A549 (cell line): ENCODE measurements at places on chromosomes 6 and 20.

GRCh38 chr6:160378218-160378617, 30.0 kb downstream of the SLC22A3 start:
- no peak for DNase-seq

GRCh38 chr6:11766589-11767450, 11.8 kb downstream of the ADTRP start:
- peak; percentile 87 for DNase-seq

DNA sequence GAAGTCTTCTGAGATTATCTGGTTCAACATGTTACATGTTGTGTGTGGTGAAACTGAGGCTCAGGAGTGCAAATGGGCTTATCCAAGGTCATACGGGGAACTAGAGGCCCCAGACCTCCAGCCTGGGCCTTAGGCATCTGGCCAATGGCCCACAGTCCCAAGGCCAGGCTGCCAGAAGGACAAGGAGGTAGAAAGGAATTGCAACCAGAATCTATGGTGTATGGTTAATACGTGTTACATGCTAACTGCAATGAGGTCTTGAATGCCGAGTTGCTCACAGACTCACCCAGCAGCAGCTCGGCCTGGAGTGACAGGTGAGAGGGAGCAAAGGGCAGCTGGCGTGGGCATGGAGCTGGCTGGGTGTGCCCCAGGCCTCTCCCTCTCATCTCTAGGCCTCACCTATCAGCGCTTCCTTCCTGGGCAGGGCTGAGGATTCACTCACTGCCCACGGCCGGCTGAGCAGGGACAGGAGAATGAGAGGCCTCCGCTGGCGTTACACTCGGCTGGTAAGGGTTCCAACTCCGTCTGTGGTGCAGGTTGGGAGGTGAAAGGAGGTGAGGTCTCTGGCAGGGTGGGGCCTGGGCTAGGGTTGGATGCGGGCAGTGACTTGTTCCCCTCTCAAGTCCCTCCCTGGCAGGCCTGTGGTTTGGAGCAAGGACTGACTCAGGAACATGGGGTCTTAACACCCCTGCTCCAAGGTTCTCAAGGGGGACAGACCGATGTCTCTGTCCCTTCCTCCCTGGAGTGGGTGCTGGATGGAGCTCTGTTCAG, at the start of gene TLDC2:
TLDC2 (plus strand) TSS at position 437 of the 771 bp plus-strand sequence; CDS start at position 474, 37 bp downstream.
- DNase-seq: no peak

DNA sequence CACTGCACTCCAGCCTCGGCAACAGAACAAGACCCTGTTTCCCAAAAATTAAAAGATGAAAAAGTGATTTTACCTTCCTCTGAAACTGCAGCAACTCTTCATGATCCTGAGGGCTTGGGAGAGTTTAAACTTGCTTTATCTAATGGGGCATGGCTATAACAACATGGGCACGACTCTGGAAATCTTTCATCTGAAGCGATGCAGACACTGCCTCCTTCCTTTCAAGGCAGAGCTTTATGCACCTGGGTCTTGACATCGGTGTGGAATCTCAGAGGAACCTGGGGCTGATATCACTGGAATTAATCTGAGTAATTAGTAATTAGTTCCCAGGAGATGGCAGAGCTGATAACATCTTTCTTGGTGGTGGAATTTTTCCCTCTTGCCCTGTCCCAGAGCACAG, 52.1 kb downstream of the EDN3 start:
- DNase-seq: no peak

- no peak for DNase-seq
Observed at GRCh38 chr6:151285122-151285521, 45.4 kb downstream of the AKAP12 start.

- no peak for DNase-seq
Observed at GRCh38 chr20:43302936-43303335, 113.2 kb upstream of the PTPRT start.

DNA sequence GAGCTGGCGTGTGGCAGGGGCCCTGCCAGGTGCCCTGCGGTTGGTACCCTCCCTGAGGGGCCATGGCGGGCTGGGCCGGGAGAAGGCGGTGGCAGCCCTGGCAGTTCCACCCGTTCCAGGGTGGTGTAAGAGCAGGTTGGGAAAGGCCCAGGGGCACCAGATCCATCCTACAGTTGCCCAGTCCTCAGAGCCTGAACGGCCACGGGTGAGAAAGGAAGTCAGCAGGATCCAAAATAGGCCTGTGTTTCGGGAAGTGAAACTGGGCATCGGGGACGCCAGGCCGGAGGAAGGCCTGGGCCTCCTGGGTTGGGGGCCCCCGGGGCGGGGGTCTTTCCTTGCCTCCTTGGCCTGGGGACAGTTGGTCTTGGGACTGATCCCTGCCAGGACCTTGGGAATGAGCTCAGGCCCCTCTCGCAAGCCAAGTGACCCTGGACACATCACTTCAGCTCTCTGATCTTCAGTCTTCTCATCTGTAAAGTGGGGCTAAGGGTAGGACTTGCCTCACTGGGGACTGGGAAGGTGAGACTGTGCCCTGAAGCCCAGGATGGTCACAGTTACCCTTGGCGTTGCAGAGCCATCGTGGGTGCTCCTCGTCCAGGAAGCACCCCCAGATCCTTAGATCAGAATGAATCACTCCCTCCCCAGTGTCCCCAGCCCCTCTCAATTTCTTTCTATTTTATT, 18.1 kb upstream of the NOL4L start:
- DNase-seq: no peak

DNA sequence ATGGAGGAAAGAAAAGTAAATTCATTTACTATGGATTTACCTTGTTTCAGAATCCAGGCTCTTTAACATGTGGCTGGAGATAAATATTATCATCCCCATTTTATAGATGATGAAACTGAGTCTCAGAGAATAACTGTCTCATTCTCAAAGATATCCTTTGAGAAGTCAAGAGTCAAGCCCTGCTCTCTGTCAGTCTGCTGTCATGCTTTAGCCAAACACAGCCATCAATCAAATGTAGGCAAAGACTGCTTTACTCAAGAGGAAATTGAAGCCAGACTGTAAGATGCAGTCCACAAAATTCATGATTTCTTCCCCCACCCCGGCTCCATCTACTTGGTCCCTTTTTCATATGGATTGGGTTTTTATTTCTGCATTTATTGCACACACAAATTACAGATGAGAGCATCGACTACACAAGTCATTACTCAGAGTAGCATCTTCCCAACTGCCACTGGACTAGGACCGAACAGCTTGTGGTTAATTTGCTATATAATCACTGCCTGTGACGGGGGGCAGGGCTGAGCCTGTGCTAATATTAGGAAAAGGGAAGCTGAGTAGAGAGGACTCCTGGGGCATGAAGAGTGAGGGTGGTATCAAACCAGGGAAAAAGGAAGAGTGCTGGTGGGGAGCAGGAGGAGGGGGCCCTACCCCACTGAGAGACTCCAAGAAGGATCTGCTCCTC, 102.7 kb upstream of the TOP1 start:
- no peak for DNase-seq

DNA sequence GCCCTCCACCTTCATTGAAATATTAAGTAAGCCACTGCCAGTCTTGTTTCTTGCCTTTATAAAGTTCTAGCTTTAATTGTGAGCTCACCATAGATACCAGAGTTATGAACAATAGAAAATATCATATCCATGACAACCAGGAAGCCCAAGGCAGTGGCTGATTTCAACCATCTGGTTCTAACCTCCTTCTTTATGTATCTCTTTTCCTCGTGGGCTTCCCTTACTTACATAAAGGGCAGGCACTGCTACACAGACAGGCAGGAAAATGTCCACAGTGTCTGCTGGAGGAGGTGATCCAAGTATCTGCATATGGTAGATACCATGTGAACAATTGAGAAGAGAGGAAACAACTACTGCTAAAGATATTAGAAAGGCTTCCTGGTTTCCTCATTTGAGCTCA, 65.2 kb upstream of the PRND start:
- no peak for DNase-seq

- DNase-seq: no peak
Observed at GRCh38 chr20:5822569-5822968, 72.4 kb downstream of the SHLD1 start.

- DNase-seq: no peak
Observed at GRCh38 chr6:166430269-166430668, 47.5 kb upstream of the MPC1 start.

DNA sequence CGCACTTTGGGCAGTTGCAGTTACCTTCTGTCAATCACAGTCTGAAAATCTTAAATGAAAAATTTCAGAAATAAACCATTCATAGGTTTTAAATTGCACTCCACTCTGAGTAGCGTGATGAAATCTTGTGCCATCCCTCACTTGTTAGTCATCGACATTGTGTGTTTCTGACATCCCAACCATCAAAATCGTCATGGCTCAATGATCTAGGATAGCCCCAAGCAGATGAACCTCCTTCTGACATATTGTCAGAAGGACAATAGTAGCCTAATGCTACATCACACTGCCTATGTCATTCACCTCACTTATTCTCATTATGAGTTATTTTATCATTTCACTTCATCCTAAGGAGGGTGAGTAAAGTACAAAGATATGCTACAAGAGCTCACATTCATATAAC, 284.8 kb downstream of the PTPRK start:
- DNase-seq: no peak

GRCh38 chr6:6707143-6707542, 118.6 kb downstream of the LY86 start:
- DNase-seq: no peak

DNA sequence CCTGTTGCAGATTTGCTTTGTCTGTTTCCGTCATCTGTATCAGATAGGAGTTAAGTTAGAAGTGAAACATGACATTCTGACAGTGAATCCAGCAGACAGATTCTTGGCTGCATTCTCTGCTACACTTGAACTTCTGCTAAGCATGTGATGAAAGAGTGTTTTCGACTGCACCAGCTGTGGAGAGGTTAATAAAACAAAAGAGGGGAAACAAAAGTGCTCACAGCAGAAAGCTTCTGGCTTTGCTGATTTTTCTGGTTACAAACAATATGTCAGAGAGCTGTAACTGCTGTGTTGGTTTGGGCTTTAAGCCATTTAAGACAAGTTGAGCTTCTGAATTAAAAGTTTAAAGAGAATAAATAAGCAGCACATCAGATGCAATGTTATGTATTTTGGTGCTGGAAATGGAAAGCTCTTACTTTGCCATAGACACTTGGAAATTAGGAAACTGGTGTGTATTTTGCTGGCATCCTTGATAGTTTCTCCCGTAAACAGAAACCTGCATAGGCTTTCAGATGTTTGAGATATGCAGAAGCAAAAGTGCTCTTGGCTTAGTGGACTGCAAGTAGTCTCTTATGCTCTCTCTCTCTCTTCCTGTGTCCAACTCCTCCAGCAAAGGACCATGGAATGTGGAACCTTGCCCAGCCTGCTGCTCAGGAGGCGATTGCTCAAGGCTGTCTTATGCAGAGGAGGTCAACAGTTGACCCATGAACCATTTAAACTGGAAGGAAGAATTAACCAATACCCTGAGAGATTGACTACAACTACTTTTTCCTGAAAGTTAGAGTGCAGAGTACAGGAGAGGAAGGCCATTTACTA, 104.9 kb downstream of the RPS12 start:
- no peak for DNase-seq

DNA sequence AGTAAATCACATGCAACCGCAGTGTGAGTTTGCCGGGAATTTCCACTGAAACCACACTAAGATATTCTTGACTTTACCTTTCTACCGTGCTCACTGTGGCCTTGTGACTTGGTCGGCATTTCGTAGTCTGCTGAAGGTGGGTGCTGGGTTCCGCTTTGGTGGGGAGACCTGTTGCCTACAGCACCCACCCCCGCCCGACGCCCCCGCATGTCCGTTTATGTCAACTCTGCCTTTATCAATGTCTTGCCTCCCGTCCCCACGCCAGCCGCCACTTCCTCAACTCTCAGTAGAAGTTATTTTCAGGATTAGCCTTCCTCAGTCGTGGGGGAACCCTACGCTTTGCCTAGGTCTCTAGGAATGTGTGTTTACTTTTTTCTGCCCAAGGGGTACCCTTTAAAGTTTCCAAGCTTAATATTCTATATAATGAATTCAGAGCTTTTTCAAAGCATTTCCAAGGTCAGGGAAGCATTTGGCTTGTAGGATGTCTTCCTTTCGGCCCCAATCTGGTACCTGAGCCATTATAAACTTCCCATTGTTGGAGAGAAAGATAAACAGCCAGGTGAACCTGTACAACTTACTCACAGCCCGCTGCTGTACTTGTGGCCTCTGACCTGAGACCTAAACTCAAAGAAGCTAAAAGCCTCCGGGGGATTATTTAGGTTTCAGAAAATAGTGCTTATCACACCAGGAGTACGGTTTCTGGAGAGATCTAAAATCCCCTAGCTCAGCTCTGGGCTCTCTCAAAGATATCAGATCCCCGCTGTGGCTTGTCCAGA, 54.2 kb downstream of the TBC1D7 start:
- DNase-seq: no peak

DNA sequence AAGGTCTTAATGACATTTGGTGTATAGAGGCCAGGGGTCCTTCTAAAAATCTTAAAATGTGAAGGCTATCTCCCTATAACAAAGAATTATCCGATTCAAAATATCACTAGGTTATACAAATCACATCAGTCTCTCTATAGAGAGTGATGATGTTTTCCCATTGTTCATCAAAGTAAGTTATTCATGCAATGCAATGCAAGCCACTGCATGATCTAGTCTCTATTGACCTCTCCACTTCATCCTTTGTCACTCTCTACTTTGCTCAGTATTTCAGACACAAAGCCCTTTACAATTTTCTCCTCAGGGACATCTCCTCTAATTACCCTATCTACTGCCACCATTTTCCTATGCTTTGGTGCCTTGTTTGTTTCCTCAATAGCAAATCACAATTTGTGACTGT, 628.0 kb downstream of the HTR1B start:
- DNase-seq: no peak

GRCh38 chr6:6024220-6024619, 17.5 kb upstream of the NRN1 start:
- no peak for DNase-seq

DNA sequence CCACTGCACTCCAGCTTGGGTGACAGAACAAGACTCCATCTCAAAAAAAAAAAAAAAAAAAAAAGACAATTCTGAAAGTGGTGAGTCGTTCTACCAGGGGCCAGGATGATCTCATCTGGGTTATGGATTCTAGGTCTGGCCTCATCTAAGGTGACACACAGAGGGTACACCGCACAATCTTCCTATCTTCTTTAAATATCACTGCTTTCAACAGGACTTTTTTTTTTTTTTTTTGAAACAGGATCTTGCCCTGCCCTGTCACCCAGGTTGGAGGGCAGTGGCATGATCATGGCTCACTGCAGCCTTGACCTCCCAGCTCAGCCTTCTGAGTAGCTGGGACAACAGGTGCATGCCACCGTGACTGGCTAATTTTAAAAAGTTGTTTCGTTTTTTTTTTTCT, 67.7 kb downstream of the SLC16A10 start:
- no peak for DNase-seq

DNA sequence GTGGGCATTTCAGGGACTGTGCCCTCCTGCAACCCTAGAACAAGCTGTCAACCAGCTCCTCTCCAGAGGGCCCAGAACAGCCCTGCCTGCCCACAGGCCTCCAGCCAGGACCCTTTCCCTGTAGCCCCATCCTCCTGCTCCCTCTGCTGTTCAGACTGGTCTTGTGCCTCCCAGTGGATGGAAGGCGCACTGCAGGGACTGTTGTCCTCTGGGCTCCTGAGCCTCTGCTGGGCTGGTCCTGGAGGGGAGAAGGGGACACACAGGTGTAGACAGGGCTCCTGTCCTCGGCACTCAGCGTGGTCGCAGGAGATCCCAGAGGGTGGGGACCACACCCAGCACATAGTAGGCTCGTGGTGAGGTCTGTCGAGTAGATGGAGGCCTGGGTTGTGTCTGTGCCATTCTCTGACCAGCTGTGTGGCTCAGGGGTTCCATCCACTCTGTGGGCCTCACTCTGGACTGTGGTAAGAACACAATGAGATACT, 11.5 kb downstream of the ITPR3 start:
- DNase-seq: peak; percentile 58

- DNase-seq: no peak
Observed at GRCh38 chr20:47293631-47294030, 62.9 kb downstream of the ZMYND8 start.
